ENCODE measurements at places on chromosomes 16 and 17.

DNA sequence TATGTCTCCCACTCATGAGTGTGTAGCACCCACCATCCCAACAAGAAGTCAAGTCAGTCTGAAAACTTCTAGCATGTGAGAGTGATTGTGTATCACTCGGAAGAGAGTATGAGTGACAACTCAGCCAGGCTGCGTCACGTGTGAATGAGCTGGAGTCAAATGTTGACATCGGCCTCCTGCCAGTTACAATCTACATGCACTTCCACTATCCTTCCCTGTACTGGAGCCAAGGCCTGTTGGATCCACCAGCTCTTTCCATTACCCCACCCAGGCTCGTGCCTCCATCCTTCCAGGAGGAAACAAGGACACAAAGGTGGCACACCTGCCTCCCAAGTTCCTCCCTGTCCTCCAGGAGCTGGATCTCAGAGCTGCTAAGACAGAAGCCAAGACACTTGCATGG, 64.5 kb downstream of the ASIC2 start:
- DNase-seq = no peak

GRCh38 chr17:47318197-47318918, 5.4 kb upstream of the EFCAB13 start:
- no peak for DNase-seq

- no peak for DNase-seq
These were observed 395.5 kb downstream of the TMEM114 start for GRCh38 chr16:8194794-8195193.

DNA sequence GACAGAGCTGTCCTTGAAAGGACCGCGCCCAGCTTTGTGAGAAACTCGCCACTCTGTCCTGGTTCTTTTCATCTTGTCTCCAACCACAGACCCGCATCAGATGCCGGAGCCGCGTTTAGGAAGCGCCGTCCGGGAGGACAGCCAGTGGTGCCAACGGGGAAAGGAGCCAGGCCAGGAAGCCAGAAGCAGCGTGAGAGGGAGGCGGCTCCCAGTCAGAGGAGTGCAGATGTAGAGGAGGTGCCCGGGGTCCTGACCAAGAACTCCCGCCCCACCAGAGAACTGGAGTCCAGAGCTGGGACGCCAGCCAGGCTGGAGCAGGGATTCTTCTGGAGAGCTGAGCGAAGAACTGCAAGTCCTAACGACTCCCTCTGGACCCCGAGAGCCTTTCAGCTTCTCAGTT, 49.3 kb upstream of the TNRC6C start:
- no peak for DNase-seq
